ENCODE measurements at places on chromosomes 3 and 15.

DNA sequence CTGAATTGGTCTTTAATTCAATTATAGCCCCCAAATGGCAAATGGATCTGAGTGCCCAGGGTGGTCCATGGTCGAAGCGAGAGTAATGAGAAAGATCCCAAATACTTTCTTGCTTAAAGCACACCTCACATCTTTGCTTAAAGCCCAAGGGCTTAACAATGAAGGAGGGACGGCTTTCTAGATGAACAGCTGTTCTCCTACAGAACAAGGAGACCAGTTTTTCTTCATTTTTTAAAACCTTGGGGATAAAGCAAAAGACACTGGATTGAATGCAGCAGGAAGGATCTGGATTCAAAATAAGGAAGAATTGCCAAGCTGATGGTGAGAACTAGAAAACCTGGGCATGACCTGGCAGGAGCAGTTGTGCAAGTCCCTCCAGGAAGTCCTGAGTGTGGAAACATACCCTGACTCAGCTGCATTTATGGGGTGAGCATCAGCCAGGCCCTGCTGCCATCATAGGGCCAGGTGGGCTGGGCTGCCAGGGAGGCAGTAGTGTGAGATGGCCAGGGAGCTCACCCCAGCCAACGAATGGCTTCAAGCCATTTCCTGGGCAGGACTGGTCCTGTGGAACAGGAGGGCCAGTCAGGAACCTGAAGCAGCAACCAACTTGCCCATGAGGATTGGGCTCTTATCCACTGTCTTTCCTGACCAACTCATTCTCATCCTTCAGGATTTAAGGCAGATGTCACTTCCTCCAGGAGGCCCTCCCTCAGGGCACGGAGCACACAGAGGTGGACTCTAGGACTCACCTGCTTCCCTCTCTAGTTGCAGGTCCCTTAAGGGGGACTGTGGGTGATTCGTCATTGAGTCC, 18.4 kb upstream of the RHCG start:
- DNase-seq = no peak

- no peak for DNase-seq
Measured at GRCh38 chr15:82890995-82891390, 61.5 kb downstream of the HOMER2 start.

DNA sequence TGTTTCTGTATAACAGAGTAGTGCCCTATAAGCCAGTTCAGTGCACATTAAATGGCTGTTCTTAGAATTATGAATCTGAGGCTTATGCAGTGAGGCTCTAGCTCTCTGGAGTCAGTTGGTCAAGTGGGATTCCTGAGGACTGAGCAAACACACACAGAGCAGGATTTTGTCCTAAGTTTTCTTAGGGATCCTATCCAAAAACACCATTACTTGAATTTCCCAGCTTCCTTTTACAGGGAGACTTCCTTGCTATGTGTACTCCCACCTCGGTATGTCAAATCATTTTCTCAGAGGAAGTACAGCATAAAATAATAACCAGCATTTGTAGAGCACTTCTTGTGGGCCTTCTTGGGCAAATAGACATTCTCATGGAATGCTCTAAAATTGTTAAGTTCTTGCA, 63.1 kb upstream of the GOLGA6B start:
- DNase-seq = no peak

- DNase-seq = no peak
Measured at GRCh38 chr3:143848704-143849103, 436 bp upstream of the SLC9A9 start.

DNA sequence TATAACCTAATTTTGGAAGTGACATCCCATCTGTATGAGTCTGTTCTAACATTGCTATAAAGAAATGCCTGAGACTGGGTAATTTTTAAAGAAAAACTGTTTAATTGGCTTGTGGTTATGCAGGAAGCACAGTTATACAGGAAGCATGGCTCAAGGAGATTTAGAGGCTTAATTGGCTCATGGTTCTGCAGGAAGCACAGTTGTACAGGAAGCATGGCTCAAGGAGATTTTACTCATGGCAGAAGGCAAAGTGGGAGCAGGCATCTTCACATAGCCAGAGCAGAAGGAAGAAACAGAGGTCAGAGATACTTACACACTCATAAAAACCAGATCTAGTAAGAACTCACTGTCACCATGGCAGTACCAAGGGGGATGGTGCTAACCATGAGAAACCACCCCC, 193.1 kb upstream of the ADAMTS9 start:
- peak; percentile 58 for DNase-seq

DNA sequence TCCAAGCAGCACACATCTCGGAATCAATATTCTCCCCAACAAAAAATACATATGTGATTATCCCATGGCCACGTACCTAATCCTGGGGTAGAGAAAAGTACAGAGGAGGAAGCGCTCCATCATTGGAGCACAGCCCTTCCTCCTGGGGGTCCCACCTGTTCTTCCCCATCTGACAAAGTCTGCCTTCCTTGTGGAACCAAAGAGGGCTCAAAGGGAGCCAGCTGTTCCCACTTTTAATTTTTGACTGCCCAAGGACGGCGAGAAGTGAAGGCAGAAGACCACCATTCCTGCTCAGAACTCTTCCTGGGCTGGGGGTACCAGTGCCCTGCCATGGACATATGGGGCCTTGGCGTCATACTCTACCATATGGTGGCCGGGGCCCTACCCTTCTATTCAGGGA, 14.1 kb upstream of the FANCD2 start:
- DNase-seq = no peak

DNA sequence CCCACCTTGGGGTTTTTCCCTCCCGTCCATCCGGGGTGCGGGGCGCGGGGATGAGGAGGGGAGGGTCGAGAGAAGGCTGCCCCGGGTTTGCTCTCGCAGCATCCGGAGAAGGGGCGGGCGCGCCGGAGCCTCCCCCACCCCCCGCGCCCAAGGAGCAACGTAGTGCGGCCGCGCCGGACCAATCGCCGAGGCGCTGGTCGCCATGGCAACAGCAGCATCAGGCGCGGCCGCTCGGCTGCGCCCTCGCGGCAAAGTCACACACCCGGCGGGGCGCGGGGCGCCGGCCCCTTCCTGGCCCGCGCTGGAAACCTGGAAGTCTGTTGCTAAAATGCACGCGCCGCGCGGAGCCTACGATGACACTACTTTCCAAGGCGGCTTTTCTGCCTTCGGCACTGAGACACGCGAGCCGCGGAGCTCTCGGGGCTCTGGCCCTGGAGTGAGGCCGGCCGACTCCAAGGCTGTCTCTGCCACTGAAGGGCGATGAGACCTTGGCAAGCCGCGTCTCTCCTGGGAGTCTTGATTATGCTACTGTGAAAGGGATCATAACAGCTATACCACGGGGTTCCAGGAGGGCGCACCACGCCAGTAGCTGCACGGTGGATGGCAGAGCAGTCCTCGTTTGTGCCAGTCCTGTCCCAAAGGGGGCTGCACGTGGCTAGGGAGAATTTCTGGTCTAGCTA, at the start of gene IQSEC1:
Gene IQSEC1 (minus strand): TSS at position 104 of the 680 bp plus-strand sequence. CDS start 415 bp downstream, outside the sequence.
- DNase-seq = no peak

GRCh38 chr3:134002306-134002705, 27.4 kb downstream of the SLCO2A1 start:
- DNase-seq = no peak

DNA sequence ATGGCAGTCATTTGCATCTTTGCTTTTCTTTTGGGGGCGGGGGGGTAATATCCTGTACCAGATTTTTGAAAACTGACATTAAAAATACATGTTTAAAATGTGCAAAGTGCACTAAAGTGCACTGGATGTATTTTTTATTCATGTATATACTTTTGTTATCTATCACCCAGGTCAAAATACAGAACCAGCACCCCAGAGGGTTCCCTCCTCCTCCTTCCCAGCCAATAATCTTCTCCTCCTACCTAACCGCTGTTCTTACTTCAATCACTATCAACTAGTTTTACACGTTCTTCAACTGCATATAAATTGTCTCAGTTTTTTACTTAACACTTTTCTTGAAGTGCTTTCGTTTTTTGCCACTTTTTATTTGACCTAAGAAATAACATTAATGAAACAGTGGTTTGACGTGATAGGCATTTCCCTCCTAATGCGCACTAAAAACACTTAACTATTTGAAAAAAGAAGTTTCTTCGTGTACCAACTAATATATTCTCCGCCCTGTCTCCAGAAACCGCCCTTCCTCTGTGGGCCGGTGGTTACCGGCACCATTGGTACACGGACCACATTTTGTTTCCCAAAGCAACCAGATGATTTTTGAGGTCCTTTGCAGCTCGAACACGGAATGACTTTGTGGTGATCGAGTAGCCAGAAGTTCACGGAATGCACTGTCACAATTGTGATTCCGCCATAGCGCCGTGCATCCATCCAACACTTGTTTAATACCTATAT, 836 bp upstream of the AKAP13 start:
- no peak for DNase-seq

- DNase-seq = no peak
Measured at GRCh38 chr3:58351920-58352319, 19.2 kb downstream of the PXK start.

DNA sequence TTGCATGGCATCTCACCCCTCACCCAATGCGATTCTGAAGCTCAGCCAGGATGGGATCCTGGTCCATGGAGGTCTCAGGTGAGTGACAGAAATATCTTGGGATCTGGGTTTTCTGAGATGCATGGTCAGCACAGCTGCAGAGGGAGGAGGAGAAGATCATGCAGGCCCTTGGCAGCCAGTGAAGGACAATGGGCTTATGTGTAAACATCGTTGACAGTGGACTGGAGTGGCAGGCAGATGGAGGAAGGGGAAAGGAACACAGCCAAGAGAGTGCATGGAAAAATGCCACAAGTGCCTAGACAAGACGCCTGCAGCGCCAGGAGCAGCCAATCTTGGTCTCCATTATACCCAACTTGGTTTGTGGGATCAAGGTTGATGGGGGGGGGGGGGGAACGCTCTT, 347.9 kb downstream of the MCTP2 start:
- no peak for DNase-seq

- DNase-seq = no peak
Measured at GRCh38 chr3:118477768-118478167, 556.9 kb downstream of the IGSF11 start.

DNA sequence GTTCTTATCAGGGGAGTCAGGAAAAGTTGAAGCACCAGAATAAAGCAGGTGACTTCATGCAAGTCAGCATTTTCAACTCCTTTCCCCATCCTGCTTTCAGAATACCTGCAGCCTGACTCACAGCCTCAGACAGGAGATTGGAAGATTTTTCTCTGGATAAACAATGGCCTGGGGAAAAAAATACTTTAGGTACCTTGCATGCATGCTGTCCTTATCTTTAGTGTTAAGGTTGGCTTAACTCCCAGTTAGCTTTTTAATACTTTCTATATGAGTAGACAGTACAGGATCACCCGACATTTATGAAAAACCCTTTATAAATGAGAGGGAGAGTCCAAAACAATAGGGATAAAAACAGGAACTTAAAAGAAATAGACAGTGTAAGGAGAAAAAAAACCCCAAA, 53.6 kb downstream of the PAK2 start:
- DNase-seq = no peak

DNA sequence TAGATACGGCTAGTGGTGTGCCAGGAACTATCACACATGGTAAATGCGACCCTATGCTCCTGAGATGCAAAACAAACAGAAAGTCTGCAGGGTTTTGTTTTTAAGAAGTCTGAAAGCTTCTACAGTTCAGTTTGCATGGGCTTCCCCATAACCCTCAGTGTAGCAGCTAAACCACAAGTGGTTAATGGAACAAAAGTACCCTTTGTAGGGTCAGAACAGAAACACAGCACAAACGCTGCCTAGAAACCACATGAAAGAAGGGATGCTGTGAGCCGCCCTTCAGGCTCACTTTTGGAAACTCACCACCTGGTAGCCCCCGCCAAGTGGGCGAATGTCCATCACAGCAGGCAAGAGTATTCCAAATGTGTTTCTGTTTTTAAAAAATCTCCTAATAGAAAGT, 46.2 kb downstream of the CTDSPL start:
- no peak for DNase-seq

DNA sequence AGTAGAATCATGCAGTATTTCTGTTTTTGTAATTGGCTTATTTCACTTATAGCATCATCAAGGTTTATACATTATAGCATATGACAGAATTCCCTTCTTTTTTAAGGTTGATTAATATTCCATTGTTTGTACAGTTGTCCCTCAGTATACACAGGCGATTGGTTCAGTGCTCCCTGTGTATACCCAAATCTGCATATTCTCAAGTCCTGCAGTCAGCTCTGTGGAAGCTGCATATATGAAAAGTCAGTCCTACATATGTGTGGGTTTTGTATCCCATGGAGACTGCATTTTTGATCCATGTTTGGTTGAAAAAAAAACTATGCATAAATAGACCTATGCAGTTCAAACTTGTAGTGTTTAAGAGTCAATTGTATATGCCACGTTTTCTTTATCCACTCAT, 127.7 kb downstream of the ISL2 start:
- no peak for DNase-seq

- DNase-seq = no peak
Measured at GRCh38 chr15:38824719-38825118, 260.1 kb upstream of the RASGRP1 start.

- DNase-seq = no peak
Measured at GRCh38 chr3:119015942-119016341, 18.7 kb downstream of the IGSF11 start.

GRCh38 chr3:58322793-58323192, 9.9 kb upstream of the PXK start:
- no peak for DNase-seq

- no peak for DNase-seq
Measured at GRCh38 chr15:76337059-76337695, 604 bp downstream of the ISL2 start.

DNA sequence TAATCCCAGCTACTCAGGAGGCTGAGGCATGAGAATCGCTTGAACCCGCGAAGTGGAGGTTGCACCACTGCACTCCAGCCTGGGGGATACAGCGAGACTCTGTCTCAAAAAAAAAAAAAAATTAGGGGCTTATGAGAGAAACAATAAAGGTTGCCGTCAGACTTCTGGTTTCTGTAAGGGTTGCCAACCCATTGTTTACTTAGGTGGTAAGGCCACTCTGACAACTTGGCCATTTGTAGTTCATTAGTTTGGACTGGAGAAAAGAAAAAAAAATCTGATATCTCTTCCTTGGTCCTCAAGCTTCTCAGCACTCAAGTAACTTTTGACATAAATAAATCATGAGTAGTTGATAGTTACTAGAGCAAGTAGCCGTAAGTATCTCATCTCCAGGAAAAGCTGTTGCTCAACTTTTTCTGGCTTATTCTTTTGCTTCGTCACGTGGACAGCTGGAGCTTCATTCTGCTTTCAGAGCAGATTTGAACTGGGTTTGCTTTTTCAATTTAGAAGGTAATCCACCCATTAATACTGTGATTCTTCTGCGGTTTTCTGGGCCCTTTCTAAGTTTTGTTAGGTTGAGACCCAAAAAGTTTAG, 9.4 kb downstream of the SNX1 start:
- DNase-seq = no peak

Measured in CMK (cell line).